Activated T-helper 1 cell treated with Interleukin-2 at 50 U/mL for 16 hours (primary cell): ENCODE measurements at places on chromosomes 11 and 22.
A peak's percentile ranks its signal among the peaks of the same experiment; 100 is the strongest.

GRCh38 chr11:69460540-69461257 is 20.8 kb upstream of the LINC01488 start:
- no peak for DNase-seq

DNA sequence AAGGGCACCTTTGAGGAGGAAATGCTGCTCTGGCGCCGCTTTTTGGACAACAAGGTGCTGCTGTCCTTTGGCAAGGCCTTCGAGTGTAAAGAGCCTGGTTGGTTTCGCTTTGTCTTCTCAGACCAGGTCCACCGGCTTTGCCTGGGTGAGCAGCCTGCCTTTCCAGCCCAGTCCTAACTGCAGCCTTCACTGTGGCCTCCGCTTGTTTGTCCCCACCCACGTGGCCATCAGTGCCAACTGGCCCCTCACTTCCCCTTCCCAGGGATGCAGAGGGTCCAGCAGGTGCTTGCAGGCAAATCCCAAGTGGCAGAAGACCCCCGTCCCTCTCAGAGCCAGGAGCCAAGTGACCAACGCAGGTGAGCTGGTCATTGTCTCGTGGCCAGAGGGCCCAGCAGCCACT is 12.0 kb upstream of the EXT2 start:
- DNase-seq: no peak

DNA sequence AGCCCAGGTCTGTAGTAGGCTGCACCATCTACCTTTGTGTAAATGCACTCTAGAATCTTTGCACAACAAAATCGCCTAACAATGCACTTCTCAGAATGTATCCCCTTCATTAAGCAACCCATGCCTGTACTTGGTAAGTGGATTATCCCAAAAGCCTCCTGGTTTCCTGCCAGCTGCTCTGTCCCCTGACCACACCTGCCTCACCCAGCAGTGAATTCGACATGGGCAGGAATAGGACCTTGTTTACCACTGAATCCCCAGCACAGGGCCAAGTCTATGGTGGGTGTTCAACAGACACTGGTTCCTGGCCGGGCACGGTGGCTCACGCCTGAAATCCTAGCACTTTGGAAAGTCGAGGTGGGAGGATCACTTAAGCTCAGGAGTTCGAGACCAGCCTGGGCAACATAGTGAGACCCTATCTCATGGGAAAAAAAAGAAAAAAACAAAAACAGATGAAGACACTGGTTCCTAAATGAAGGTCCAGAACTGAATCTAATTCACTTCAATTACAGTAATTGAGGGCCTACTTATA is 5.1 kb upstream of the SYCE3 start:
- no peak for DNase-seq

DNA sequence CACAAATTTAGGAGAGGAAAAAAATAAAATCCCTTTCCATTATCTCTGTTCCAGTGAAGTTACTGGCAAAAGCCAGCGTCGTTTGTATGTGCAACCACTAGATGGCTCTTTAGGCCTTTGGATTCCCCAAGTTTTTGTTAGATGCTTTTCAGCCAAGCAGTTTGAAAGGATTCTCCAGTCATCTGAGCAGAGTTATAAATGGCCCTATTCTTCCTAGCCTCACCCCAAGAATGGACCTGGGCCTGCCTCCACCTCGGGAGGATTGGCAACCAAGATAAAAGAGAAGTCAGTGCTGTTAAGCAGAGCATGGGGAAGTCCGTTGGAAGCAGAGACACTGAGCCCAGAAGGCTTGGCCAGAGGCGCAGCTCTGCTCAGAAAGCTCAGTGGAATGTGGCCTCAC is 15.4 kb downstream of the FAM181B start:
- no peak for DNase-seq

DNA sequence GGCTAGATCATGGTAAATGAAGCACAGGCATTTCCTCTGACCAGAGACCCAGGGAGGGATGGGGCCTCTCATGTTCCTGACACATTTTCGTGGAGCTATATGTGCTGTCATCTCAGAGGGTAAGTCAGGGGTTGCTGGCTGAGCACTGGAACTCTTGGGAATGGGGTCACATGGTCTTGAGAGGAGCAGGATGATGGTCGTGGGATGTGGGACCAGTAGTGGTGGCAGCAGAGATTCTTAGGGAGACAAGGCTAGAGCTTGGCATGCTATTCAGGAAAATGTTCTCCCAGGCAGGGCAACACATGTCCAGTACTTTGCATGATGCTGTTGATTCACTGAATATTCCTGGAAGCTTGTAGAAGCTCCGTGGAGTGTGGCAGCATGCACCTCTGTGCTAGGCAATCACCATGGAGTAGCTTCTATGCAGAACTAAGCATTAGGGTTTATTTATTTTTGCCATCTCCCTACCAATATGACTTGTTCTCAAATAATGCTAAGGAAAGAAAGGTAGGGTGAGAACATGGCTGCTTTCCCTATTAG is 31.4 kb upstream of the TTC12 start:
- no peak for DNase-seq

DNA sequence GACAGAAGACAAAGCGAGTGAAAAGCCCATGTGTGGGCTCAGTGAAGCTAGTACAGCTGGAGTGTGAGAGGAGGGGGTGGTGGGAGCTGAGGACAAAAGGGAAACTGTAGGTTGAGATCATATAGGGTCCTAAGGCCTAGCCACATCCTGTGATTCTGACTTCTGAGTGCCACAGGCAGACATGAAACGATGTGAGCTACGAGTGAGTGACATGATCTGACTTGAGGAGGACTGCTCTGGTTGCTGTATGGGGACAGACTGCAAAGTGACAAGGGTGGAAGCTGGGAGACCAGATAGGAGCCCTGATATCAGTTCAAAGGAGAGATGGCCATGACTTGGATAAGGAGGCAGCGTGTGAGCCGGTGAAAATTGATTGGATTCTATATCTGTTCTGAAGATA is 85.4 kb downstream of the MICAL2 start:
- DNase-seq: peak; percentile 22
